ENCODE measurements at places on chromosomes 12 and 14.

DNA sequence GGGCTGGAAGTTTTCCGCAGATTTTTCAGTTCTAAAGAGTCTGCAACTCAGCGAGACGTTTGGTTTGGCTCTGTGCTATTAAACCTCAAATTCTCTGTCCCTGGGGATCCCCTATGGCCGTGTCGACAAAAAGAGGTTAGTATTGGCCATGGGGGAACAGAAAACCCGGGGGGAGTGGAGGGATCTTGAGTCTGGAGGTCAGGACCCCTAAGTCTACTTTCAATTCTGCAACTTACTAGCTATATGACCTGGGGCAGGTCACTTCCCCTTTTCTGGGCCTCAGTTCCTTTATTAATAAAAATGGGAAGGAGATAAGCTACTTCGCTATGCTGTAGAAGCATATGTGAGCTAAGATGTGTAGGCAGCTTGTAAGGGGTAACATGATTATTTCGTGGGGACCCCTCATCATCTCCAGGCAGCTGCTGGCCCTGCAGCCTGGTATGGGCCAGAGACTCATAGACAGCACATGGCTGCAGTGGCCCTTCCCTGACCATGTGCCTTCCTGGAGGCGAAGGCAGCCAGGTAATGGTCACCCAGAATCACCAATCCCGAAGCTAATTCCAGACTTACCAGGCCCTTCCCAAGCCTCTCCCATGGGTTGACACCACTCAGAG lies 8.6 kb downstream of the ASB2 start:
- DNase-seq: no peak

DNA sequence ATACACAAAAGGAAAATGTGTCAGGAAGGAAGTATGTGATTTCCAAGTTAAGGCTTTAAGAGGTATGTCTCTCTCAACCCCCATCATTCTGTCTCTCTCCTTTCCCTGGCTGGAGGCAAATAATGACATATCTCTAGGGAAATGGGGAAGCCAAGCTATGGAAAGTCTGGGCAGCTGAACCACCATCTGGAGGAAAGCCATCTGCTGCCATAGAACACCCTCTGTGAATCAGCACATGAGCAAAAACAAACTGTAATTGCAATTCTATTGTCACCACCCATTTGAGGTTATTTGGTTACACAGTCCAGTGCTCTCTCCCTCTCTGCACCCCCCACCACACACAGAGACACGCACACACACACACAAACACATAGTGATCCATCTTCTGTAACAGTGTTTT lies 766.2 kb downstream of the FLRT2 start:
- no peak for DNase-seq

- no peak for DNase-seq
These were observed 15.7 kb downstream of the PLEKHG7 start for GRCh38 chr12:92718483-92718990.

DNA sequence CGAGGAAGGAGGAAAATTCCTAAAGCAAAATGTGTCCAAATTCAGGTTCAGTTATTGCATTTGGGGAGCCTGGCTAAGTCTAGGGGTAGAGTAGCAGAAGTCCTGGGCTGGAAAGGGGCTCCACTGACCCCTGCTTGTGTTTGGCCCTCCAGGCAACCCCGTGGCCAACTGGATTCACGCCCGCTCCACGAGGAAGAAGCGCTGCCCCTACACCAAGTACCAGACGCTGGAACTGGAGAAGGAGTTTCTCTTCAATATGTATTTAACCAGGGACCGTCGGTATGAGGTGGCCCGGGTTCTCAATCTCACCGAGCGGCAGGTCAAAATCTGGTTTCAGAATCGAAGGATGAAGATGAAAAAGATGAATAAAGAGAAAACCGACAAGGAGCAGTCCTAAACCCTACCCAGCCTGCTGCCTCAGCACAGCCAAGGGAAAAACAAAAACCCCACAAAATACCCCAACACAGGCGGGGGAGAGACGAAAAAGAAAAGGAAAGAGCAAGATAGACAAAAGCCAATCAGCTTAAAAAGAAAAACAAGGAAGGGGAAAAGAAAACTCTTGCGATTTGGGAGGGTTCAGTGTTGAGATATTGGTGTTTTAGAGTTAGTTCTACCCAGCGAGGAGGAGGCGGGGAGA lies 2.4 kb downstream of the HOXC9 start:
- no peak for DNase-seq

DNA sequence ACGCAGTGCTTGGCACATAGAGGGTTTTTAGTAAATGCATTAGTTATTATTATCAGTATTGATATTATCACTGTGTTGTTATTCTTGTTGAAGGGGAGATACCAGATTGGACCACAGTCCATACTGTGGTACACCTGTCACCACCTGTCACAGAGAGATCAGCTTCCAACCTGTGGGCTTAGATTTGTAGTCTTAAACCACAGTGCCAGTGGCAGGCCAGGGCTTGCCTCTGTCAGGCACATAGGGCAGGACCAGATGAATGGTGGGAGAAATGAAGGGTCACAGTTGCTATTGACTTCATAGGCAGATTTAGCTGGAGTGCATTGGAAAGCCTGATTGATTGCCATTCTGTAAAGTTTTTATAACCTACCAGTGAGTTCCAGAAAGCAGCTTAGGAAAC lies 35.1 kb downstream of the ARL1 start:
- DNase-seq: no peak

GRCh38 chr12:96040305-96041133 lies 5.1 kb upstream of the LTA4H start:
- DNase-seq: no peak

DNA sequence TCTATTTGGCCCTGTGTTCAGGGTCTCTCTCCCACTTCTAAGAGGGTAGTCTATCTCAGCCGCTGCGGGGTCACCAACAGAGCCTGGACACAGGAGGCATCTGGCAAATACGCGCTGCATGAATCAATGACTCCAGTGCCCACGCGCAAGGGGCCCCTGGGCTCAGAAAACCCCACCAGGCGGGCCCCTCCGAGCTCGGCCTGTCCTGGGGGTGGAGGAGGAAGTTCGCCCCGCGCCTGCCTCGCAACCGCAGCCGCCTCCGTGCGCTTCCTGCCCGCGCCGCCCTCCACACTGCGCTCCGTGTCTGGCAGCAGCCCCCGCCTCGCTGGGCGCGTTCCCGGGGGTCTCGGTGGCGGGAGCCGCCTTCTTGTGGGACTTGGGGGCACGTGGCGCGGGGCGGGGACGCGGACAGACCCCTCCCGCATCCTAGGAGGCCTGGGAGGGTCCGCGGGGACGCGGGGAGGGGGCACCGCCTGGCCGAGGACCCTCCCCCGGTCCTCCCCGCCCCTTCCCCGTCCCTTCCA lies 811 bp upstream of the FBRSL1 start:
- DNase-seq: no peak

DNA sequence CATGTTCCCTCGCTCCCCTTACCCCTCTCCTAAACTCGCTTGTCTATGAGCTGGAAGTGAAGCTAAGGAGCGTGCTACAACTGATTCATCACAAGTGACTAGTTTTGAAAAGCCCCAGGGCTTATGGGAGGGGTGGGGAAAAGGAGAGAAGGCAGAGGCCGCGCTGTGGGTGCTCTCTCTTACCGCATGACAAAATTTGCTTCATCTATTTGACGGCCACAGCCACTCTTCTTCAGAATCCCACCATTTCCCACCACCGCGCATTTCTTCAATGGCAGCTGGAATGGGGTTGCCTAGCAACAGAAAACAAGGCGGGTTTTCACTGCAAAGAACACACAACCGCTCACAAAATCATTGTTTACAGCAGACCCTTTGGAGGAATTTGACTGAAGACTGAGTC lies 79.4 kb downstream of the ST8SIA1 start:
- no peak for DNase-seq

- DNase-seq: peak; percentile 74
These were observed 116.7 kb downstream of the LMNTD1 start for GRCh38 chr12:25436206-25437030.

- no peak for DNase-seq
These were observed 96.2 kb upstream of the PDE3A start for GRCh38 chr12:20272161-20272560.

GRCh38 chr14:22998329-22999012 lies 11.5 kb downstream of the C14orf93 start:
- DNase-seq: no peak

GRCh38 chr14:81384900-81385299 lies 15.2 kb downstream of the STON2 start:
- no peak for DNase-seq

GRCh38 chr12:52295663-52296062 lies 4.3 kb upstream of the KRT81 start:
- no peak for DNase-seq

- no peak for DNase-seq
These were observed 146.4 kb downstream of the ADGRD1 start for GRCh38 chr12:131100031-131100674.

DNA sequence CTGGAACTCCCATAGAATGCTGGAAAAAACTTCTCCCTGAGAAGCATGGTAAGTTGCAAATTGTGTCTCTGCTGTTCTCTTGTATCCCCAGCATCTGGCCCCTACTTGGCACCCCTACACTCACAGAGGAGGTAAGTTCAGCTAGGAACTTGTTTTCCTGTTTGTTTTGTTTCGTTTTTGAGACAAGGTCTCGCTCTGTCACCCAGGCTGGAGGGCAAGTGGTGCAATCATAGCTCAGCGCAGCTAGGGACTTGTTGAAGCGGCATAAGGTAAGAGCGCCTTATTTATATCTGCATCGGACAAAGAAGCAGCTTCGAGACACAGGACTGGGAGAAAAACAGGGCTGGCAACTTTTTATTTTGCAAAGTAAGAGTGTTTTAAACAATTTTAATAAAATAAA lies 18.5 kb upstream of the ANO2 start:
- no peak for DNase-seq

- DNase-seq: no peak
These were observed 226.8 kb downstream of the FBXL14 start for GRCh38 chr12:1367331-1368291.

DNA sequence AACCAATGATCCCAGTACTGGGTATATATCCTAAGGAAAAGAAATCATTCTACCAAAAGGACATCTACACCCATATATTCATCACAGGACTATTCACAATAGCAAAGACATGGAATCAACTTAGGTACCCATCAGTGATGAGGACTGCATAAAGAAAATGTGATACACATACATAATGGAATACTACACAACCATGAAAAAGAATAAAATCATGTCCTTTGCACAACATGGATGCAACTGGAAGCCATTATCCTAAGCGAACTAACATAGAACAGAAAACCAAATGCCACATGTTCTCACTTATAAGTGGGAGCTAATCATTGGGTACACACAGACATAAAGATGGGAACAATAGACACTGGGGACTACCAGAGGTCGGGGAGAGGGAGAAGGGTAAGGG lies 86.0 kb upstream of the LGR5 start:
- DNase-seq: no peak

GRCh38 chr12:45775465-45775864 lies 46.0 kb downstream of the ARID2 start:
- no peak for DNase-seq

DNA sequence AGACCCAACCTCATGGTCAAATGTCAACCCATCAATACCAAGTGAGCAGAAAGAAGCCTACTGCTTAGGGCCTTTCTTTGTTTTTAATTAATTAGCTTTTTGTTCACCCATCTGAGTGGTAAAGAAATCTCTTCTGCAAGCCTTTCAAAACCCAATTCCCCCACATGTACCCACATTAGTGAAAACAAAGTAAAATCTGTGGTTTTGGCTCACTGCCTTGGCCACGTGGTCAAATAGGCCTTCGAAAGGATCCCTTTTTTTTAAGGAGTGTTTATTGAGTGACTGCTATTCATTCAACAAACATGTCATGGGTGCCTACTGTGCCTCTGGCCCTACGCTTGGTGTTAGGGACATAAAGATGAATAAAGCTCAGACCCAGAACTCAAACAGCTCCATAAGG lies 160.1 kb downstream of the NUAK1 start:
- no peak for DNase-seq

DNA sequence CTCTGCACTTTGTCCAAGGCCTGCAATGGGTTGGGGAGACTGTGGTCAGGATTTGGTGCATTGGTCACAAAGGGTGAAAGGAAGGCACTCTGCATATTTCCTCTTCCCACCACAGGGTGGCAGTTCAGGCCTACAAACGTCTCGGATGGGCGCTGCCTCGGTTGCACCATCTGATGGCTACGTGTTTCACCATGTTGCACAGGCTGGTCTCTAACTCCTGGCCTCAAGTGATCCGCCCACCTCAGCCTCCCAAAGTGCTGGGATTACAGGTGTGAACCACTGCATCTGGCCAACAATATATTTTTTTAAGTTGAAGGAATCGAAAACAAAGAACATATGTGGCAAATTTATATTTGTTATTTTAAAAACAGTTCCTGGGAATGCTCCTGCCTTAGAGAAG lies 35.1 kb downstream of the TMBIM6 start:
- peak; percentile 67 for DNase-seq

GRCh38 chr12:115485503-115485902 lies 792.0 kb downstream of the MED13L start:
- no peak for DNase-seq

- no peak for DNase-seq
These were observed 4.4 kb upstream of the GALNT6 start for GRCh38 chr12:51395283-51396230.

GRCh38 chr14:101109981-101110728 lies 206.6 kb upstream of the RTL1 start:
- DNase-seq: no peak

DNA sequence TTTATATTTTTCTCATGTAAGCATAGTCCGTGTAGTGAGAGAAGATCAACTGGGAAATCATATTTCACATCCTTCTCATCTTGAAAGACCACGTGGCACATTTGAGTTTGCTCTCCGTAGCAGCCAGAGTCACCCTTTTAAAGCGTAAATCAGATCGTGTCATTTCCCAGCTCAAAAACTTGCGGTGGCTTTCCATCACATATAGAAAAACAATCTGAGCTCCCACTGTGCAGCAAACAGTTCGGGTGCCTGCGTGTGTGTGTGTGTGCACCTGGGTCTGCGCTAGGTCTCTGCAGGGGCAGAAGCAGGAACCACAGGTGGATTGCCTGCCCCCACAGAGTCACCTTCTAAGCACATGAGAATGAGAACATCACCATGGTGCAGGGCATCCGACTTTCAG lies 338.2 kb downstream of the TRHDE start:
- no peak for DNase-seq
